Gastroesophageal sphincter (tissue), 4 donors: ENCODE measurements at places on chromosomes 5 and 9.
A peak's percentile ranks its signal among the peaks of the same experiment; 100 is the strongest.

- ATAC-seq: no peak
These were observed 193.5 kb upstream of the ANKH start for GRCh38 chr5:15065091-15065490.

GRCh38 chr9:79054500-79054899, 517.3 kb upstream of the TLE4 start:
- ATAC-seq: no peak

GRCh38 chr5:137487600-137487999, 11.5 kb downstream of the SPOCK1 start:
- peak; percentile 78 for ATAC-seq

DNA sequence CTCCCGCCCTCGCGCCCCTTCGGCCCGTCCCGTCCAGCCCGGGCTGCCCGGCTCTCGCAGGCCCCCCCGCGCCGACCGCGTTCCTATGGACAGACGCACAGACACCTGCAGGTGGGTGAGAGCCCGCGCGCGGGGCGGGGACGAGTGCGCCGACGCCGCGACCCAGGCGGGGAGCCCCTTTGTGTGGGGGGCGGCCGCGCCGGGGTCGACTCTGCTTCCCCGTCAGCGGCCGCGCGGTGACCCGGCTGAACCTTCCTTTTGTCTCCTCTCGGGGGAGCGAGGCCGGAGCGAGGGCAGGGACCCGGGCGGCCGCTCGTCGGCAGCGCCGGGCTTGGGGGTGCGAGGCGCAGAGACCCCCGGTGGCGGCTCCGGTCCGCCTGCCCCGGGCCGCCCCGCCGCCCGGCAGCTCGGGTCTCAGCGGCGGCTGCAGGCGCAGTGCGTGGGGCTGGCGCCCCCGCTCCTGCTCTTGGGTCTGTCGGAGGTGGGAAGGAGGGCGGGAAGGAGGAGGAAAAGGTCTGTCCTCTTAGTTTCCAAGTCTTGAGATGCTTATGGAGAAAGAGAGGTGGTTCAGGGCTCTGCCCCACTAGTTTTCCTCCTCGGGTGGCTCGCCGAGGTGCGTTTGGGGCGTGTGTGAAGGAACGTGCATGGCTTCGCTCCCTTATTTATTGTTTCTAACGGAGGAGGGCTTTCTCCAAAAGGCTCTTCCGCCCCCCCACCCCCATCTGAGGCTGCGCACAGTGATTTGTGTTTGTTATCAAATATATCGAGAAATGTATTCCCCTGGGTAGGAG, 576 bp downstream of the KIAA1958 start:
- ATAC-seq: peak; percentile 76

GRCh38 chr5:55681301-55681700, 30.8 kb downstream of the SLC38A9 start:
- ATAC-seq: no peak

DNA sequence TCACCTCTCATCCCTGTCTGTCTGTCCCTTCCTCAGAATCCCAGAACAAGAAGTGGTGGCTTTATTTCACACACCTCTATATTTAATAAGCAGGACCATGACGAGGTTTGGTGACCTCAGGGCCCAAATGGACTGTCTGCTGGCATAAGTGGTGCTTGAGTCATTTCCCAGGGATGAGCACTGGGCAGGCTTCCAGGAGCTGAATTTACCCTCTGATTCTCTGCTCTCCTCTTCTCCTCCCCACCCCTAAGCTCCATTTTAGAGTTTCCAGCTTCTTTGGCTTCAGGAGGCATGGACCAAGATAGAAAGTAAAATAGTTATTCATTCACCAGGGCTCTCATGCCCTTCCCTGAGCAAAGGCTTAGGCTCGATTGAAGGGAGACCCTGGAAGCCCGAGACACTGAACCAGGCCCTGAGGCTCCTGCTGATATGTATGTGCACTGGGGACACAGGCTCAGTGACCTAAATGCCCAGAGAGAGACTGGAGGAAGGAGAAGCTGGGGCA, 69.1 kb downstream of the PPARGC1B start:
- ATAC-seq: peak; percentile 57

- ATAC-seq: no peak
These were observed 76.4 kb upstream of the SLC1A1 start for GRCh38 chr9:4413856-4414255.

- no peak for ATAC-seq
These were observed 118.7 kb downstream of the TENT4A start for GRCh38 chr5:6831678-6832671.

DNA sequence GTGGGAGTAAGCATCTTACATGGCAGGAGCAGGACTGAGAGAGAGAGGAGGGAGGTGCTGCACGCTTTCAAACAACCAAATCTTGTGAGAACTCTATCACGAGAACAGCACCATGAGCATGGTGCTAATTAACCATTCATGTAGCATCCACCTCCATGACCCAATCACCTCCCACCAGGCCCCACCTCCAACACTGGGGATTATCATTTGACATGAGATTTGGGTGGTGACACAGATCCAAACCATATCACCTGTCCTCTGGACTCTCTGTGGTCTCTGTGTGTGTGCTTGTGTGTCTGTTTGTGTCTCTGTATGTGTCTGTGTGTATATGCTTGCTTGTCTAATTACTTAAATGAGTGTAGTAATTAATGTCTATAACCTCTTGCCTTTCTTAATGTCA, 31.1 kb downstream of the SEC61B start:
- ATAC-seq: no peak

GRCh38 chr5:114308017-114308416, 53.9 kb upstream of the KCNN2 start:
- no peak for ATAC-seq

DNA sequence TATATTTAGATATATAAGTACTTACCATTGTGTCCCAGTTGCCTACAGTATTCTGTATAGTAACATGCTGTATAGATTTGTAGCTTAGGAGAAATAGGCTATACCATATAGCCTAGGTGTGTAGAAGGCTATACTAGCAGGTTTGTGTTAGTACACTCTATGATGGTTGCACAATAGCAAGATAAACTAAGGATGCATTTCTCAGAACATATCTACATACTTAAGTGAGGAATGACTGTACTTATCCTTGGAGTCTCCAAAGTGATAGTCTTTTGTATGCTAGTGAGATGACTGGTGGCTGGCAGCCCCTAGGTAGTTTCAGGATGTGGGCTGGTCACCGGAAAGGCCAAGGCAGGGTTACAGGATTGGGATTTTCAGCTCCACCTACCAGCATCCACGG, 208.7 kb downstream of the ARHGEF28 start:
- ATAC-seq: no peak

GRCh38 chr9:31574006-31574765, 810.3 kb upstream of the ACO1 start:
- no peak for ATAC-seq

DNA sequence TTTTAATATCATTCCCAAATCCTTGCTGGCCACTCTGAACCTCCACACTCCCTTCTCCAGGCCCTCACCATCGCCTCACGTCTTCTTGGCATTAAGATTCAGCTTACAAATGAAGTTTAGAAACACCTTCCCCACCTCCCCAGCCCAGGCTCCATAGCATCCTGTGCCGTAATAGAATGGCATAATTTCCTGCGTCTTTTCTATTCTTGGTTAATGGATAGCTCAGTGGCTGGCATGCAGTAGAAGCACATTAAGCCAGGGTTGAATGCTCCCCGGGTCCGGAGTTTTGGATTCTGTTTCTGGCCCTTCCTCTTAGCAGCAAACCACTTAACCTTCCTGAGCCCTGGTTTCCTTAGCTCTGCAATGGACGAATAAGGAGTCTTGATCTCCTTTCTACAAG, 13.8 kb downstream of the WWC1 start:
- no peak for ATAC-seq

DNA sequence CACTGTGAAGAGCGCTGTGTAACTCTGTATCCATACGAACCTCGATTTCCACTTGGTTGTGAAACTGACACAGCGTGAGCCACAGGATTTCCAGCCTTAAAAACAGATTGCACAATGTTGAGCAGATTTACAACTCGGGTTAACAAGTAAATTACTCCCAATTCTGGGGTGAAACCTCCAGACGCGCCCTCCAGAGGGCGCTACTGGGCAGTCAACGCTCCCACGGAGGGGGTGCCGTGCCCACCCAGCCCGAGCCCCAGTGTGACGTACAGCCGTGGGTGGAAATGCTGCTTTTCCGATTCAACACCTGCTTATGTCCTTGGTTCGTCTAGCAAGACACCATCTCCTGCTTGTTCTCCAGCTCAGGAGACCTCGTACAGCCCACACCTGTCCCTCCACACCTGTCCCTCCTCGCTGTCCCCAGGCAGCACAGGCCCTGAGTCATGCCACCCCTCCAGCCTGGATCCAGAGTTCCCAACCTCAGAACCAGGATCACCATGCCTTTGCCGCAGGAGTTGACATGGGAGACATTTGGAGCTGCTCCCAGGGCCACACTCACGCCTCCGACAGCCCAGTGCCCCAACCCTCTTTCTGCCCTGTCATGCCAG, 34.4 kb upstream of the SLC6A3 start:
- ATAC-seq: peak; percentile 62

DNA sequence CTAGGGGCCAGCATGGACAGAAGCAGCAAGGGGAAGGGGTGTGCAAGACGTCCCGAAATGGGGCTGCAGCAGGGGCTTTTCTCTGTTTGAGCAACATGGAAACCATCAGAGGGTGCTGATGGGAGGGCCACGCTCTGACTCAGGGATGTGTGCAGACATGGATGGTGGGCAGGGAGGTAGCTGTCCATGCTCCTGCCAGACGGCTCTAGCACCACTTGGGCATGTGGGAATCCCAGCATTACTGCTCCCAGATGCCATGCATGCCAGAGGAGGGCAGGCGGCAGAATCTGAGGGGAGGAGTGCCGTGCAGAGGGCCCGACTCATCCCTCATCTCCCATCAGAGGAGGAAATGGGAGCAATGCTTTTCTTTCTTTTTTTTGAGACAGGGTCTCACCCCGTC, 45.6 kb upstream of the SLC25A51 start:
- ATAC-seq: no peak
